Activated T-helper 2 cell treated with anti-CD3 and anti-CD28 coated beads, Interferon-gamma antibody, Interleukin-2, Interleukin-4, amounts not matched to agents 10 μg/mL and 5 μg/mL and 100 μg/mL, durations not matched to agents 14 hours and 24 hours and 36 hours (primary cell): ENCODE measurements at places on chromosomes 5 and 9. TPM values are rescaled to one million over a fixed set of nuclear protein-coding genes. Genes with fewer than 3 reads are reported as not detected.

Gene CDX1
- not detected in 2 replicates for total RNA-seq

Gene ECPAS
- total RNA-seq = 96.8 and 107 TPM in 2 replicates

- no peak overlapping the region for H3K4me3 ChIP-seq
- no peaks in the 10 kb centered on the region for H3K36me3 ChIP-seq
- H3K4me1 ChIP-seq = no peaks in the 10 kb centered on the region
Observed at GRCh38 chr9:78575771-78576170, 278.8 kb downstream of the PSAT1 start.

- H3K4me1 ChIP-seq = peaks cover 26% of the 10 kb centered on the region
- H3K27ac ChIP-seq = no peak overlapping the region
- peaks cover 24% of the 10 kb centered on the region for H3K27me3 ChIP-seq
- no peak for DNase-seq
- H3K4me3 ChIP-seq = no peak overlapping the region
Observed at GRCh38 chr5:73894860-73895259, 268.9 kb downstream of the ARHGEF28 start.

Gene PCDHB11
- not detected in 2 replicates for total RNA-seq

Gene NXNL2
- total RNA-seq = not detected in 2 replicates

Gene TSSK1B
- not detected in 2 replicates for total RNA-seq

DNA sequence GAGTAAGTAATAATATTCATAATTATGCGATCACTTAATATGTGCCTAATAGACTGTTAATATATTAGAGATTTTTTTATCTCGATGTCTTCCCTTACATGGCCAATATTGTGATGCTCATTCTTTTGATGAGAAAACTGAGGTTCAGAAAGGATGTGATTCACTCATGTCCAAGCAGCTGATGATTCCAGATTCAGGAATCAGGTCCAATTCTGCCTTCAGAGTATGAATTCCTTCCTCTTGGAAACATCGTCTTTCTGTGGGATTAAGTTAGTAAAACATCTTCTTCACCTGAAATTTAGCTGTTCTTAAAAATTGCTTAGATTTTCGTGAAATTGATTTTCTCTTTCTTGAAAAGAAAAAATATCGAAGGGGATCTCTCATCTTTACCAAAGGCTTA is 242.5 kb upstream of the RFX3 start:
- no peak overlapping the region for H3K27ac ChIP-seq
- H3K36me3 ChIP-seq = peaks cover 4% of the 10 kb centered on the region
- H3K27me3 ChIP-seq = no peaks in the 10 kb centered on the region
- H3K4me3 ChIP-seq = no peak overlapping the region

DNA sequence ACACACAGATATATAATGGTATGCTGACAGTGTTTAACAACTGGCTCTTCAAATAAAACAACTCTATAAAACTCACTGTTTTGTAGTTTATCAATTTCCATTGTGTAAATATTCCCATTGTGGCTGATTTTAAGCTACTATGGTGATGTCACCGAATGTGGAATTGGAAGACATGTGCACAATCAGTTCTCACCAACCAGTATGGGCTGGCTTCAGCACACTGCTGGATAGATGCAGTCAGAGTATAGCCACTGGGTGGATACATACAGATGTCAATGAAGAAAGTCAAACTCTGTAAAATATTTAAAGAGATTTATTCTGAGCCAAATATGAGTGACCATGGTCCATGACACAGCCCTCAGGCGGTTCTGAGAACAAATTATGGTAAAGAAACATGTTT is 475.9 kb upstream of the SMARCA2 start:
- no peak overlapping the region for H3K4me3 ChIP-seq
- no peaks in the 10 kb centered on the region for H3K27me3 ChIP-seq
- no peaks in the 10 kb centered on the region for H3K36me3 ChIP-seq
- H3K4me1 ChIP-seq = peaks cover 26% of the 10 kb centered on the region
- no peak for DNase-seq

- no peak overlapping the region for H3K27ac ChIP-seq
- H3K27me3 ChIP-seq = no peaks in the 10 kb centered on the region
- H3K36me3 ChIP-seq = no peaks in the 10 kb centered on the region
- DNase-seq = no peak
- H3K4me1 ChIP-seq = no peaks in the 10 kb centered on the region
- H3K4me3 ChIP-seq = no peak overlapping the region
Observed at GRCh38 chr5:167294882-167295680, 996.4 kb upstream of the WWC1 start.

Gene PAPPA
- total RNA-seq = not detected in 2 replicates

DNA sequence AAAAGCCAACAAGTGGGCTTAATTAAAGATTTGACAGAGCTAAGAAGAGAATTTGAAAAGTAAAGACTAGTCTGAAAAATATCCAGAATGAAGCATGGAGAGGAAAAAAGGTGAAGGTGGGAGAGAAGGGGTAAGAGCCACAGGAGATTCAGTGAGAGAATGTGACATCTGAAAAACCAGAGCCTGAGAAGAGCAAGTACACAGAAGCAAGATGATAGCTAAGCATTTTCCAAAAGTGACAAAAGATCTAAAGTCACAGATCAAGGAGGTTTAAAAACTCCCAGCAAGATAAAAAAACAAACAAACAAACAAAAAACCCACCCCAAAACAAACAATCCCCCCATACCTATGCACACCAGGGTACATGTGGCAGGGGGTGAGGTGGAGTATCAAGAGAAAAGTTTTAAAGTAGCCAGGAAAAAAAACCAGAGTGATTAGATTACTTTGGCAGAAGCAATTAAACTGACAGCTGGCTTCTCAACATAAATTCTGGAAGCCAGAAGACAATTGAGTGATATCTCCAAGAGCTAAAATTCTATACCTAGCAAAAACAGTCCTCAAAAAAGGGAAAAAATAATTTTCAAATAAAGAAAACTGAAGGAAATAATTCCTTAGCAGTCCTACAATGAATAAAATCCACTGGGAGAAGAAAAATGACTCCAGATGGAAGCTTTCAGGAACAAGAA is 111.4 kb downstream of the RAPGEF6 start:
- no peak overlapping the region for H3K4me3 ChIP-seq
- no peak for DNase-seq
- H3K27me3 ChIP-seq = no peaks in the 10 kb centered on the region
- no peak overlapping the region for H3K27ac ChIP-seq
- peaks cover 31% of the 10 kb centered on the region for H3K4me1 ChIP-seq

GRCh38 chr5:98942847-98943246 is 14.0 kb upstream of the CHD1 start:
- H3K4me1 ChIP-seq = peaks cover 6% of the 10 kb centered on the region
- H3K36me3 ChIP-seq = no peaks in the 10 kb centered on the region
- H3K27me3 ChIP-seq = no peaks in the 10 kb centered on the region
- no peak for DNase-seq
- no peak overlapping the region for H3K27ac ChIP-seq

DNA sequence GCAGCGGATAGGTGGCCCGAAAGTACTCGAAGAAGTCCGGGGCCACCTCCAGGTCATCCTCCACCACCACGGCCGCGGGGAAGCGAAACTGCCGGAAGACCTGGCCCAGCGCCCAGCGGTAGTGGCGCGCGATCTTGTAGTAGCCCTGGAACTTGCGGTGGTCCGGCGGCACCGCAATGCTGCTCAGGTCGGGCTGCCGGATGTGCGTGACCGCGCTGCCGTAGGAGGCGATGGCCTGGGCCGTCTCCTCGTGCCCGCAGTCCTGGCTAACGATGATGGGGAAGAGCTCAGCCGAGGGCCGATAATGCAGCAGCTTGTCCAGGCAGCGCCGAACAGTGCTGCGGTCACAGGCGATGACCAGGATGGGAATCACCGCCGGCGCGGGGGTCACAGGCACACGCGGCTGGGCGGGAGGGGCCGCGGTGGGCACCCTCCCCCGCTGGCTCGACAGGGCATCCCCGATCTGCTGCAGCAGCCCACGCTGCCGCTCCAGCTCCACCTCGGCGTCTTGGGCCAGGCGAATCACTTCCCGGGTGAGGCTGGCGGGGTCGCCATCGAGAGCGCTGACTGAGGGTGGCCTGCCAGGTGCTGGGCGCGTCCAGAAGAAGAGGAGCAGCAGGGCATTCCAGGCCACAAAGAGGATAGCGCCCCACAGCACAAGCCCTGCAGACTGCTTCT is 10.2 kb downstream of the MGAT1 start:
- no peak overlapping the region for H3K27ac ChIP-seq
- no peaks in the 10 kb centered on the region for H3K27me3 ChIP-seq

DNA sequence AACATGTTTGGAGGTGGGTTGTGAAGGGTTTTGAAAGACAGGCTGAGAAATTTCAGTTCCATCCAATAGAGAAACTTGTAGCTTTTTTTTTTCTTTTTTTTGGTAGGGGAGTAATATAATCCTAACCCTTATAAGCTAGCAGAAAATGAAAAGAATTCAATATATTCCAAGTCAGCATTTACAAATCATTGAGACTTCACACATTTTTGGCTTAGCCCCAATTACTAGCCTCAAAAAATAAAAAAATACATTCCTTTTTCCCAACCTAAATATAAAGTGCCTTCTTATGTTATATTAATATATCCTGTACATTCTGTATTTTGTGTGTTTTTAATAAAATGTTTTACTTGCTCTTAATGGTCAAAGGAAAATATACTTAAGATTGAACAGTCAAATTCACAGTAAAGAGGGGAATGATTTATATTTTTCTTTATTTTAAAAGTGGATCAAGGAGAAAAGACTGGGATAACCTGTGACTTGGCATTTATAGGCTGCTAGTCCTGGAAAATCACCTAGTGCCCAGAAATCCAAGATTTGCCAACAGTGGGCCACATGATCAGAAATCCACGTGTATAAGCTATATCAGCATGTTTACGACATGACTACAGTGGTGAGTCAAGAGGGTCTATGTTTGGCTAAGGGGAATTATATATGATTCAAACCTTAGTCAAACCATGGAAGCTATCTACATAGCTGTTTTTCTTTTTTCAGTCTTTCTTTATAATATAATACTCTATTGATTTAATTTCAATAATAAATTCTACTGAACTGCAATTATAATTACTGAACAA is 14.5 kb downstream of the HACD4 start:
- no peaks in the 10 kb centered on the region for H3K27me3 ChIP-seq
- peaks cover 60% of the 10 kb centered on the region for H3K36me3 ChIP-seq
- no peak for DNase-seq
- no peak overlapping the region for H3K27ac ChIP-seq
- no peak overlapping the region for H3K4me3 ChIP-seq

Gene GRXCR2
- total RNA-seq = not detected in 2 replicates
